ENCODE measurements at places on chromosomes 1 and 21.

GRCh38 chr1:178739285-178740045 is 14.4 kb downstream of the RALGPS2 start:
- no peak for DNase-seq

- no peak for DNase-seq
These were observed 10.8 kb downstream of the PIGP start for GRCh38 chr21:37061926-37062592.

DNA sequence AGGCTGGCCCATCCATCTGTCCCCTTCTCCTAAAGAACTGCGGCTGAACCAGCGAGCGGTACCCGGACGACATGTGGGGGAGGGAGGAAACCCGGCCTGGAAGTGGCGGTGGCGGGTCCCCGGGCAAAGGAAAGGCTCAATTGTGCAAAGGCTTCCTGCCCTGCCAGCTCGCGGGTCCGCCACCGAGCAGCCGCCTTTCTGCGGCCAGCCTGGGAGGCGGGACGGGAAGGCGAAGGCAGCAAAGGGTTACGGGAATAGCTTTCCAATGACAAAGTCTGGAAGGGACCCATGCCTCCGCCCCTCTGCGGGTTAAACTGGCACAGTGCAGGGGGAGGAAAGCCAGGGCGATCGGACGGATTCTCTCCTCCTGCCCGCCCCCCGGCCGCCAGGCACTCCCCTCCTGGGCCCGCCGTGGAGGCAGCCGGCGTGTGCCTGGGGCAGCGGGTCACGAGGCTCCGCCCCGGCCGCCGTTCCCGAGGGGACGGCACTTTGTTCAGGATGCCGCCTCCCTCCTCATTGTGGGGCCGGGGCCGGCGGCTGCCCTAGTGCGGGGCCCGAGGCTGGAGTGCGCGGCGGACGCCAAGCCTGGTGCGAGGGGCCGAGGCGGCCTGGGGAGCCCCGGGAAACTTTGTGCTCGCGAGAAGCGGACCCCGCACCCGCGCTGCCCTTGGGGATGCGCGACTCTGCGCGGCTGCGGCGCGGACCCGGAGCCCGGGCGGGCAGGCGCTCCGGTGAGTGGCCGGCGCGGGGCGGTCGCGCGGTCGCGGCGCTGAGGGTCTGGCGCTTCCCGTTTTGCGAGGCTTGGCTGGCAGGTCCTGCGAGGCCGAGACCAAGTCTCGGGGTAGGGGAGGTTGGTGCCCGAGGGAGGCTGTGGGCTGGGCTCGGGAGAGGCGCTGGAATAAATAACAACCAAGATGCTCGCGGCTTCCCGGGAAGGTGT is at the start of gene NAV1:
TSS of gene NAV1 (plus strand) at position 516 of the 940 bp plus-strand sequence. CDS start 83,758 bp downstream, outside the sequence.
- no peak for DNase-seq

GRCh38 chr1:65959896-65960567 is 167.3 kb downstream of the PDE4B start:
- no peak for DNase-seq

DNA sequence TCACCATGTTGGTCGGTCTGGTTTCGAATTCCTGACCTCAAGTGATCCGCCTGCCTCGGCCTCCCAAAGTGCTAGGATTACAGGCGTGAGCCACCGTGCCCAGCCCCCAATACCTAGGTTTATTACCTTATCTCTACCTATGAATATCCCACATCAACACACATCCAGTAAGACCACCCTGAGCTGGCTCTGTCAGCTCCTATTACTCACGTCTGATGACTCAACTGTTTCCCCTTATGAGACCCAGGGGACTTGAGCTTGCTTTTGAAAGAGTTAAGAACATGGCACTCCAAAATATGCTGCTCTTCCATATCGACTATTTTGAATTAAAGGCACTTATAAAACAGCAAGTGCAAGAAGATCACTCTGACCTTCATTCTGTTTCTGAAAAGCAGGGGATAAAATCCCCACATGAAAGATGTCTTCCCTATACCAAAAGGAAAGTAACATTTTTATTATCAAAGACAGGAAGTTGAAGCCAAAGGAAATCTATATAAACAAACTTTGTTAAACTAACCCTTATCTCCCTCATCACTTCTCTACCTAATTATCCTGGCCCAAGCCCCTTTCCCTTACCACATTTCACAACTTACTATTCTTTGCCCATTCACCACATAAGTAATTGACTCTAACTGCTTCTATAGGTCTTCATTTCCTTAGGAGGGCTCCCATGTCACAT is 41.3 kb upstream of the OSBPL9 start:
- no peak for DNase-seq

GRCh38 chr1:179297105-179297378 is 3.4 kb downstream of the SOAT1 start:
- no peak for DNase-seq

DNA sequence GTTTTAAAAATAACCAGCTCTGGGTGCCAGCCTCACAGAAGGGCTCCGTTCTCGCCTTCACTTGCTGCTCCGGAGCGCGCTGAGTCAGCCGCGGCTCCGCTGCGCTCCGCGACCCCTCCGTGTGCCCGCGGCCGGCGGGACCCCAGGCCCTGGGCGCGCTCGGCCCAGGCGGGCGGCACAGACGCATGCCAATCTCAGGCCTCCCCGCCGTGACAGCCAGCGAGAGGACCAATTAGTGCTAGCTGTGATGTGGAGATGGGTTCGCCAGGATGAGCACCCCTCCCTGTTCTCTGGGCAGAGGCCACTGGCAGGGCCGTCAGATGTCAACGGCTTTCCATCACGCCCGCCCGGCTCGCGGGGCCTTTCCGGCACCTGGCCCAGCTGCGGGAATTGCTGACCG is 293.8 kb downstream of the SPATA17 start:
- DNase-seq: no peak

- no peak for DNase-seq
These were observed 28.1 kb downstream of the RAB4A start for GRCh38 chr1:229298887-229299503.

DNA sequence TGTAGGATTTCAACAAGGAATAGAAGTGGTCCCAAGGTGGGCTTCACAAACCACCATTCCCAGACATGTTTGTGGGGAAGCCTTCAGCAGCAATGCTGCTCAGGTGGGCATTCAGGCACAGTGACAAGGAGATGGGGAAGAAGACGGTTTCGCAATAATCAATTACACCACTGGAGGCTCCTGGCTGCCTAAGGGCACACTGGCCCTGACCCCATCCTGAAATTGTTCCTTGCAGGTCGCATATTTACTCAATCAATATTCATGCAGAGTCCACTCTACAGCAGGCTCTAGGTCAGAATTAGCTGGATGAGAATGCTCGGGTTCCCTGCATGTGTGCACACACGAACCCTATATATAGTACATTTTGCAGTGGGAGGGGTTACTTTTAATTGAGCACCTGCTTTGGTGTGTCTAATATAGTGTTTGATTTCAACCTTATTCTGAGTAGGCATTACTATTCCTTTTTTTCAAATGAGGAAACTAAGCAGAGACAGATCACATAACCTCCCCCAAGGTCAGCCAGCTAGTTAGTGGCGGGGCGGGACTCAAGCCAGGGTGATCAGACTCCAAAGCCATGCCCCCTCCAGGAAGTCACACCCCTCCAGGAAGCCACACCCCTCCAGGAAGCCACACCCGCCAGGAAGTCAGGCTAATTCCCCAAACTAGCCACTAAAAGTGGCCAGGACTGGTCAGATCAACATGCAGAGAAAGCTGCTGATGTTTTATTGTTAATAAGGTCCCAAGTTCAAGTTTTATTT is 106.5 kb downstream of the HLCS start:
- DNase-seq: no peak

DNA sequence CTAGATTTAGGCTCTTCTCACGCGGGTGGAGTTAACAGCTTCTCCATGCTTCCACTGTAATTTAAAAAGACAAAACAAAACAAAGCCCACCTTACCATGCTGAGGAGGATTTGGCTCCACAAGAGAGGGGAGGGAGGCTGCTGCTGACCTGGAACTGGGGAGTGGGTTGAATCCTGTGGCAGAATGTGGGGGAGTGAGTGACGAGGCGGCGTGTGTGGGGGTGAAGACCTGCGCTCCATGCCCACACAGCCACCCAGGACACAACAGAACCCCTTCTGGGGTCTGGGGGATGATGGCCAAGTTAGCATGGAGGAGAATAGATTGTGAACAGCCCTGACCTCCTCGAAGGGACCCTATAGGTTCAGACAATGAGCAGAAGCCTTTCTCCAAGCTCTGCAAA is 44.0 kb upstream of the LRRN2 start:
- DNase-seq: no peak

DNA sequence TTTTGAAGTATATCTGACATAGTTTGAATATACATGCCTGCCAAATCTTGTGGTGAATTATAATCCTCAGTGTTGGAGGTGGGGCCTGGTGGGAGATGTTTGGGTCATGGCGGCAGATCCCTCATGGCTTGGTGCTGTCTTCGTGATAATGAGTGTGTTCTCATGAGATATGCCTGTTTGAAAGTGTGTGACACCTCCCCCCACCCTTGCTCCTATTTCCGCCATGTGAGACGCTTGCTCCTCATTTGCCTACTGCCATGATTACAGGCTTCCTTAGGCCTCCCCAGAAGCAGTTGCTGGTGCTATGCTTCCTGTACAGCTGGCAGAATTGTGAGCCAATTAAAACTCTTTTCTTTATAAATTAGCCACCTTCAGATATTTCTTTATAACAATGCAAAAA is 436.6 kb upstream of the BEND5 start:
- no peak for DNase-seq

DNA sequence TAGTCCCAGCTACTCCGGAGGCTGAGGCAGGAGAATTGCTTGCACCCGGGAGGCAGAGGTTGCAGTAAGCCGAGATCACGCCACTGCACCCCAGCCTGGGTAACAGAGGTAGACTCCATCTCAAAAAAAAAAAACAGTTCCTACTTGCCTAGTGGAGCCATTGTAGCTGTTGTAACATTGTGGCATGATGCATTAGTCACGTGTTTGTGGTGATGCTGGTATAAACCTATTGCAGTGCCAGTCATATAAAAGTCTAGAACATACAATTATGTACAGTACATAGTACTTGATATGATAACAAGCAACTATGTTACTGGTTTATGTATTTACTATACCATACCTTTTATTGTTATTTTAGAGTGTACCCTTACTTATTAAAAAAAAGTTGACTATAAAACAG is 16.2 kb downstream of the KYAT3 start:
- no peak for DNase-seq

- DNase-seq: no peak
These were observed 13.8 kb upstream of the SFN start for GRCh38 chr1:26848941-26849774.
